ENCODE measurements at places on chromosomes 3 and 15. TPM values are rescaled to one million over a fixed set of nuclear protein-coding genes. Genes with fewer than 3 reads are reported as not detected.

The COL6A5 gene
- total RNA-seq: 0.32 TPM

The DLL4 gene
- total RNA-seq: 0.11 TPM

The ZNF620 gene
- 6.0 TPM for total RNA-seq

The CD276 gene
- total RNA-seq: 74.6 TPM

The GABRG3 gene
- not detected for total RNA-seq

The CPB1 gene
- not detected for total RNA-seq

The IGF2BP2 gene
- total RNA-seq: 66.2 TPM

The SLC2A2 gene
- not detected for total RNA-seq

The GALNT15 gene
- not detected for total RNA-seq

The KIF15 gene
- total RNA-seq: 21.9 TPM

The PLSCR2 gene
- not detected for total RNA-seq

The TBC1D23 gene
- total RNA-seq: 28.1 TPM

The C3orf80 gene
- not detected for total RNA-seq

The SPINK8 gene
- total RNA-seq: not detected

The FGD5 gene
- total RNA-seq: not detected

The HIGD1A gene
- 50.6 TPM for total RNA-seq

The TM2D3 gene
- 49.4 TPM for total RNA-seq

The FOXL2NB gene
- not detected for total RNA-seq

The SPATA12 gene
- total RNA-seq: not detected

The GOLGA6L26 gene
- total RNA-seq: not detected

The MAP1A gene
- 83.8 TPM for total RNA-seq

The TGFBR2 gene
- 16.1 TPM for total RNA-seq

The CPA3 gene
- total RNA-seq: not detected

The RYR3 gene
- not detected for total RNA-seq

The FMN1 gene
- total RNA-seq: 0.37 TPM

The ISLR gene
- 0.74 TPM for total RNA-seq

The ITPKA gene
- 4.3 TPM for total RNA-seq

The DPP8 gene
- 35.9 TPM for total RNA-seq

The CEP97 gene
- 19.7 TPM for total RNA-seq

The KLHL6 gene
- not detected for total RNA-seq

The IGSF11 gene
- not detected for total RNA-seq

The ATP2C1 gene
- 70.3 TPM for total RNA-seq

The CCR2 gene
- total RNA-seq: not detected

The DUOX1 gene
- total RNA-seq: 1.4 TPM

The ST3GAL6 gene
- total RNA-seq: 8.2 TPM

The CPNE9 gene
- not detected for total RNA-seq

The EFHB gene
- total RNA-seq: 0.68 TPM

The TRIM42 gene
- total RNA-seq: not detected

The REC114 gene
- not detected for total RNA-seq

The ADAMTSL3 gene
- total RNA-seq: 0.95 TPM

The MME gene
- total RNA-seq: not detected

The ZNF662 gene
- total RNA-seq: not detected

The CD200 gene
- not detected for total RNA-seq
